Naive B cell (primary cell): ENCODE measurements at places on chromosomes 4 and X.

- no peak for DNase-seq
Measured at GRCh38 chr4:25161593-25161950, 1.3 kb upstream of the SEPSECS start.

- no peak for DNase-seq
Measured at GRCh38 chr4:68871809-68872642, 56.2 kb downstream of the UGT2B10 start.

GRCh38 chr4:45530498-45530897 is 593.4 kb downstream of the GABRG1 start:
- DNase-seq: no peak

- DNase-seq: no peak
Measured at GRCh38 chr4:158796370-158797140, 27.7 kb downstream of the FNIP2 start.

DNA sequence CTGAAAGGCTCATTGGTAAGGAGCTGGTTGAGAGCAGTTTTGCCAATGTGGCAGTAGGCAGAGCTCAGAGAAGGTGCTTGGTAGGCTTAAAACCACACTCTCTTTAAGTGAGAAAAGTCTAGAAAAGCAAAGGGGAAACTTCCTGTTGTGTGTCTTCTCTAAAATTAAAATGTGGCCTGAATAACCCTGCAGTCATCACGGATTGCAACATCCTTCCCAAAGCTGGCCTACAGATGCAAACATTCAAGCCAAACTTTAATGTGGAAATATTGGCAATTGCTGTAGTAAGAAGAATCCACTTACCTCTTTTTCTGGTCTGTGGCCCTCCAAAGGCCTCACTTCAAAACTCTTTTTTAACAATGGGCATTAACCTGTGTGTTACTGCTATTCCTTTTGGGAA is 348.5 kb downstream of the OPHN1 start:
- no peak for DNase-seq

DNA sequence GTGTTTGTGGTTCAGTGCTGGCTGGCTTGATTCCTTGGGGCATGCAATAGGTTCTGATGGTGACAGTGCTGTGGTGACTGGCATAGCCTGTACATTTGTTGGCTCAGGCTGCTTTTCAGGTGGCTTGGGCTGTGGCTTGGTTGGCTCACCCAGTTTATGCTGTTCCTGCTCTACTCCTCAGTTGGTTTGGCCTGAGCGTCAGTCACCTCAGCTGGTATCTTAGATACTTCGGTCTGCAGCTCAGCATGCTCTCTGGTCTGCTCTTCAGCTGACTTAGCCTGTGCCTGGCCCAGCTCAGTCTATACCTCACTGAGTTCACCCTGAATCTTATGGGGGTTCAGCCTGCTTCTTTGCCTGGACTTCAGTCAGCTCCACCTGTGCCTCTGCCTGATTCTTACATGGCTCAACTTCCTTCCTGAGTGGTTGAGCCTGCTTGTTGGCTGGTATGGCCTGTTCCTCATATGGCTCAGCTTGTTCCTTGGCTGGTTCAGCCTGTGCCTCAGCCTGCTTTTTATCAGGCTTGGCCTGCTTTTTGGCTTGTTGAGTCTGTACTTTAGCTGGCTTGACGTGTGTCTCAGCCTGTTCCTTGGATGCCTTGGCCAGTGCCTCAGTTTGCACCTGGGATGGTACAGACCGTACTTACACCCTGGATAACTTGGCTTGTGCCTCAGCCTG is 170.6 kb downstream of the MSN start:
- DNase-seq: no peak

GRCh38 chrX:31092476-31092875 is 20.6 kb upstream of the FTHL17 start:
- no peak for DNase-seq
